ENCODE measurements at places on chromosomes 4 and X.
A peak's percentile ranks its signal among the peaks of the same experiment; 100 is the strongest.

- no peak for DNase-seq
These were observed 3.4 kb upstream of the PCDH7 start for GRCh38 chr4:30716681-30717207.

- no peak for DNase-seq
These were observed 35.9 kb upstream of the PSAPL1 start for GRCh38 chr4:7470522-7471128.

GRCh38 chr4:168811207-168811606 is 198.8 kb downstream of the CBR4 start:
- no peak for DNase-seq

GRCh38 chr4:140757232-140757630 is 1.0 kb upstream of the TBC1D9 start:
- DNase-seq: peak; percentile 34

All from GM03348 (cell line).